ENCODE measurements at places on chromosomes 1 and 21.

DNA sequence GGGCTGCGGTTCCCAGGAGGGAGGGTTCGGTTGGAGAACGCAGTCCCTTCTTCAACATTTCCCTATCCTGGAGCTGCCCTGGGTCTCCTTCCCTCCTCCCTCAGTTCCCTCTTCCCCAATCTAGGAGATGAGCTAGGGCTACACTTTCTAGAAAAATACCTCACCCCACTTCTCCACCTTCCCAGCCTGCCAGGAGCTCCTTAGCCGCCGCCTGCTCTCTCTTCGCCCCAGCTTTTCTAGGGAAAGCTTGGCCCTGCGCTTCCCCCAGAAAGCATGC lies 488 bp upstream of the ADAMTS1 start:
- DNase-seq, result no peak

DNA sequence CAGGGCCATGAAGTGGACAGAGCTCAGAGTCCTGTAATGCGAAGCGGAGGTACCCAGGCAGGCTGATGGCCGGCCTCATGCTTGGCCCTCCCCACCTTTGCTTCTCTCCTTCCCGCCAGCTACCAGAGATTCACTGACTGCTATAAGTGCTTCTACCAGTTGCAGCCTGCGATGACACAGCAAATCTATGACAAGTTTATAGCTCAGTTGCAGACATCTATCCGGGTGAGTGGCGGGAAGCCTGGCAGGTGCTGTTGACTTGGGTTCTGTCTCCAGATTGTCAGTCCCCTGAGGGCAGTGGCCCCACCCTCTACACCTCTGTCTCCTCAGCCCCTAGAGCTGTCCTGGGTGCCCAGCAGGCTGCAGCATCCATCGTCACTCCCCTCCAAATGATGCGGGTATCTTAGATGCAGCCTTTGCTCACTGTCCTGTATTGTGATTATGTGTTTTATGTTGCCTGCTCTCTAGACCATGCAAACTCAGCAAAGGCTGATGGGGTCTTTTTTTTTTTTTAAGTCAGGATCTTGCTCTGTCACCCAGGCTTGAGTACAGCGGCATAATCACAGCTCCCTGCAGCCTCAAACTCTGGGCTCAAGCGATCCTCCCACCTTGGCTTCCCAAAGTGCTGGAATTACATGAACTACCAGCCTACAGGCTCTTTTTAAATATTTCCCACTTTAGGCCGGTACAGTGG lies 9.6 kb upstream of the BGLAP start:
- DNase-seq, result no peak

GRCh38 chr1:182761396-182762395 lies 27.9 kb upstream of the NPL start:
- DNase-seq, result no peak

DNA sequence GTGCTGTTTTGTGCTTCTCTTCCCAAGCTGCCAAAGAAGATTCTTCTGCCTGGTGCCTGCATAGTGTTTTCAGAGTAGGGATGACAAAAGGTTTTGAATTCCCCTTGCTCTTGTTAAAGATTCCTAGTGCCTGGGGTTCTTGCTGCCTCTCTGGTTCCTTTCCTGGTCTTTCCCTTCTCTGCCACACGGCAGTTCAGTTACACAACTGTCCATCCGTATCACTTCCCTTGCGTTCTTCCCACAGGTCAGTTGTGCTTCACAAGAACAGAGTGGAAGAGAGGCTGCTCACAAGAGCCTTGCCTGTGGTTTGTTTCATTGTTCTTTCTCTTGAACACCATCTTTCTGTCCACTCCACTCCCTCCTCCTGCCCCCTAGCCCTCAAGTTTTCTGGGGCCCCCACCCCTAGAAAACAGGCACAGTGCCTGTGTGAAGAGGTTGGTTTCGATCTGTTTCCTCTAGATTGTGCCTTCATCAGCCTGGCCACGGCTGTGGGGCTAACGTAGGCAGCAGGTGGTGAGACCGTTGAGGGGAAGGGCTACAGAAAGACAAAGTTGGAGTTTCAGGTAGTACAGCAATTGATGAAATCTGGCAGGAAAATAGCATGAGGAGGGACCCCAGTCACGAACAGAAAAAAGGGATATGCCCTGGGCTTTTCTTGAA lies 5.8 kb downstream of the VASH2 start:
- no peak for DNase-seq

- no peak for DNase-seq
Measured at GRCh38 chr1:241776911-241777310, 71.1 kb upstream of the EXO1 start.

DNA sequence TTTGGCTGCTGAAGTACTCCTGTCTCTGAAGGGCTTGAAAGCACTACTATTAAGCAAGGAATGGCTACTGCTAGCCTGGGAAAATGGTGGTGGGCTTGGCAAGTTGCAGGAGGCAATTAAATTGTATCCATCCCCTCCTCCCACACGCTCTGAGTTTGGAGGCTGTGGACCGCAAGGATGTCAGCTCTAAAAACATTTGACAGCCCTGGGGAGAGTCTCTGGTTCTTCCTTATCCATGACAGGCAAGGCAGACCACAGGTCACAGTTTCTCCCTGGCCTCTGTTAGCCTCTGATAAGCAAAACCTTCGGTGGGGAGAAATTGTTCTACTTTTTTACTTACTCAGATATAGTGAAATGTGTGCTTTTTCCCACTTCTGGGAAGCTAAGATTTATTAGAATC lies 46.6 kb downstream of the S1PR1 start:
- no peak for DNase-seq

GRCh38 chr1:226674892-226675714 lies 64.0 kb downstream of the ITPKB start:
- no peak for DNase-seq

DNA sequence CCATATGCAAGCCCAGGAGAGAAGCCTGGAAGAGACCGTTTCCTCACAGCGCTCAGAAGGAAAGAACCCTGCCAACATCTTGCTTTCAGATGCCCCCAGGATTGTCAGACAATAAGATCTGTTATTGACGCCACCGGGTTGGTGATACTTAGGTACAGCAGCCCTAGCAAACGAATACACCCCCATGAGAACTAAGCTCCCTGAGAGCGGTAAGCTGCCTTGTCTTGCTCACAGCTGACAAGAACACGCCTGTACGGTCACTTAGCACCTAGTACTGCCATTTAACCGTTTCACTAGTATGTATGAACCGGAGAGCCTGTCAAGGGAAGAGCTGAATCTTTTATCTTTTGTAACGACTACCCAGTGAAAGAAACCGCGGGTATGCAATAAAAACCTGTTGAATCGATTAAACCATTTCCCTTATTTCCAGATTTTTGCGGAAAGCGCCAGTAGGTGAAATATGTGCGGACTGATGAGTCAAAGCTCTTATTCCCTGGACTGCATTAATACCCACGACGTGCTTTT lies 619 bp upstream of the ZBTB8B start:
- no peak for DNase-seq
